ENCODE measurements at places on chromosomes 1 and 21. TPM values are rescaled to one million over a fixed set of nuclear protein-coding genes. Genes with fewer than 3 reads are reported as not detected.

GRCh38 chr1:177495878-177496277 lies 325.1 kb downstream of the BRINP2 start:
- H3K36me3 ChIP-seq = no peaks in the 10 kb centered on the region
- H3K4me1 ChIP-seq = no peaks in the 10 kb centered on the region
- H3K27ac ChIP-seq = no peak overlapping the region
- H3K27me3 ChIP-seq = no peaks in the 10 kb centered on the region

TRIM45 gene
- polyA plus RNA-seq = 0.06 TPM

- no peak for DNase-seq
- H3K36me3 ChIP-seq = no peaks in the 10 kb centered on the region
- no peak overlapping the region for H3K4me3 ChIP-seq
- H3K27me3 ChIP-seq = no peaks in the 10 kb centered on the region
- H3K4me1 ChIP-seq = no peaks in the 10 kb centered on the region
Measured at GRCh38 chr21:40760821-40761220, 86.1 kb downstream of the DSCAM start.

- H3K27ac ChIP-seq = no peak overlapping the region
- no peak overlapping the region for H3K4me3 ChIP-seq
- DNase-seq = no peak
- no peaks in the 10 kb centered on the region for H3K4me1 ChIP-seq
- H3K27me3 ChIP-seq = peaks cover 7% of the 10 kb centered on the region
- no peaks in the 10 kb centered on the region for H3K36me3 ChIP-seq
Measured at GRCh38 chr1:34055818-34056217, 109.2 kb downstream of the CSMD2 start.

SAMD13 gene
- 0.48 TPM for polyA plus RNA-seq

HLX gene
- not detected for polyA plus RNA-seq

CDCA8 gene
- 2.4 TPM for polyA plus RNA-seq

DNA sequence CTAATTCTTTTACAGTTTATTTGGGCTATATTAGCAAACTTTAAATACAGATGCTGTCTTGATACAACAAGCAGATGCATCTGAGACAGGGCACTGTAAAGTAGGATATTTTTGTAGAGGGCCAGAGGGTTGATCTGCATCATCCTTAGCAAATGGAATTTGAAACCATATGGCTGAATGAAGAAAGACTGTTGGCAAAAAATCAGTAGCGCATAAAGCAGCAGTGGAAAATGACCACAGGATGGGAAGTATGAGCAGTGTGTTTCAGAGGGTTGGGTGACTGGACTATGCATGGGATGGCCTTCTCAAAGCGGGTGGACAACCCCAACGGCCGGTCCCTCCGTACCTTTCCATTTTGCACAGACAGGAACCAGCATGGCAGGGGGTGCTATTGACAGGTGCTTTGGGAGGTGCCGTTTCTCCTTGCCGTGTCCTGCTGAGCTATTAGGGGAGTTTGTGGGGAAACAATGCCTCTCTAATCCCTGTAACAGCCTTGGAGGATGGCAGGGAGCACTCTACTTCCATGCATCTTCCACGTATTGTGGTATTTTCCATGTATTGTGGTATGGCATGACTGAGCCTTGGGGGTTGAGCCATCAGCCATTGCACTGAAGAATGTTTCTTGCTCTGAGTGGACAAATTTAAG lies 5.9 kb downstream of the LRRC8B start:
- DNase-seq = no peak
- no peak overlapping the region for H3K27ac ChIP-seq
- peaks cover 44% of the 10 kb centered on the region for H3K4me1 ChIP-seq
- no peak overlapping the region for H3K4me3 ChIP-seq
- H3K36me3 ChIP-seq = no peaks in the 10 kb centered on the region
- no peaks in the 10 kb centered on the region for H3K27me3 ChIP-seq

- peak; percentile 33 for DNase-seq
- H3K4me1 ChIP-seq = peaks cover 83% of the 10 kb centered on the region
- peak overlapping the region; percentile 87 for H3K27ac ChIP-seq
- H3K4me3 ChIP-seq = peak overlapping the region; percentile 78
- no peaks in the 10 kb centered on the region for H3K36me3 ChIP-seq
Measured at GRCh38 chr1:36161641-36162531, 5.9 kb downstream of the MAP7D1 start.

- DNase-seq = no peak
- H3K4me3 ChIP-seq = no peak overlapping the region
- no peaks in the 10 kb centered on the region for H3K36me3 ChIP-seq
- no peak overlapping the region for H3K27ac ChIP-seq
- peaks cover 18% of the 10 kb centered on the region for H3K4me1 ChIP-seq
Measured at GRCh38 chr1:93815366-93816110, 63.5 kb downstream of the DNTTIP2 start.

DNA sequence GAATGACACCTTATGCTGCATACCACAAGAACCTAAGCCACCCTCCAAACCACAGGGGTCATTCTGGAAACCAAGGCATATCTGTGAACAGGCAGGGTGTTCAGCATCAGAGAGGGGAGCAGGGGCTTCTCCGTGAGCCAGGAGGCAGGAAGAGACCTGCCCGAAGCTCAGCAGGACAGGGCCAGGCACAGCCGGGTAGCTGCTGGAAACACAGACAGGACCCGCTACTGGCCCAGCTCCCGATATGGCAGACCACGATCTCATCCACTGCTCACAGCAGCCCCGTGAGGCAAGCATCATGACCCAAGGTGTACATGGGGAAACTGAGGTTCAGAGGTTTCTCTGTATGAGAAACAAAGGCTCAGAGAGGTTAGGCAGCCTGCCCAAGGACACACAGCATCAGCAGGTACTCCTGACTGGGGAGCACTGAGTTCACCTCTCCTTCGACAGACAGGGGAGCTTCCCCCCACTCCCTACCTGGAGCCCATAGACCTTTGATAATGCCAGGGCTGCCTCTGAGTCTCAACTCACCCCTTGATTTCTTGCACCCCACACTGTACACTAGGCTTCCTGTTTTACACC lies 317.7 kb downstream of the MATN1 start:
- no peak overlapping the region for H3K27ac ChIP-seq
- no peaks in the 10 kb centered on the region for H3K36me3 ChIP-seq
- H3K4me1 ChIP-seq = no peaks in the 10 kb centered on the region
- H3K27me3 ChIP-seq = no peaks in the 10 kb centered on the region

DNA sequence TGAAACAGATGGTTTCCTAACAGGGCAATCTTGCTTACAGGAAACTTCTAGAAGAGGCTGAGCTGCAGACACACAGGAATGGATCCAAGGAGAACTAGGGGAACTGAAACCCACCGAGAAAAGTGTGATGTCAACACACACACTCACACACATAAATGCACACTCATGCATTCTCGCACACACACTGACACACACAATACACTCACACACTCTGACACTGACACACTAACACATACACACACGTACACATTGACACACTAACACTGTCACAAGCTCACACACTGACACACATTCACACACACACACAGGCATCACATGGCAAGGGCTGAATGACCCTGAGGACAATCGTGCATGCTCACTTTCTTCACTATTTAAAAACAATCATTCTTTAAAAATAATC lies 142.7 kb downstream of the NPHP4 start:
- no peaks in the 10 kb centered on the region for H3K27me3 ChIP-seq
- no peak for DNase-seq
- H3K36me3 ChIP-seq = no peaks in the 10 kb centered on the region
- H3K27ac ChIP-seq = no peak overlapping the region
- no peaks in the 10 kb centered on the region for H3K4me1 ChIP-seq
- no peak overlapping the region for H3K4me3 ChIP-seq

- H3K27ac ChIP-seq = no peak overlapping the region
- no peaks in the 10 kb centered on the region for H3K36me3 ChIP-seq
- DNase-seq = no peak
- no peak overlapping the region for H3K4me3 ChIP-seq
Measured at GRCh38 chr1:164630626-164631396, 71.8 kb downstream of the PBX1 start.

GRCh38 chr1:7390604-7391000 lies 380.5 kb upstream of the VAMP3 start:
- H3K4me3 ChIP-seq = no peak overlapping the region
- no peaks in the 10 kb centered on the region for H3K4me1 ChIP-seq
- no peaks in the 10 kb centered on the region for H3K36me3 ChIP-seq
- H3K27me3 ChIP-seq = no peaks in the 10 kb centered on the region
- H3K27ac ChIP-seq = no peak overlapping the region

DNA sequence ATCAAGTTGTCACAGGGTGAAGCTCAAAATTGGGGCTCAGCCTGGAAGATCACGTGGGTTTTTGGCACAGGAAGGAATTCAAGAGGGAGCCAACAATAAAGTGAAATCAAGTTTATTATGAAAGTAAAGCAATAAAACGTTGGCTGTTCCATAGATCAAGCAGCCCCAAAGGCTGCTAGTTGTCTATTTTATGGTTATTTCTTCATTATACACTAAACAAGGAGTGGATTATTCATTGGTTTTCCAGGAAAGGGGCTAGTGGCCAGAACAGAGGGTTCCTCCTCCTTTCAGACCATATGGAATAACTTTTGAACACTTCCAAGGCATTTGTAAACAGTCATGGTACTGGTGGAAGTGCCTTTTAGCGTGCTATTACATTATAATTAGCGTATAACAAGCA lies 723.5 kb upstream of the ADAMTS5 start:
- H3K27ac ChIP-seq = no peak overlapping the region
- H3K36me3 ChIP-seq = no peaks in the 10 kb centered on the region
- no peaks in the 10 kb centered on the region for H3K4me1 ChIP-seq
- no peaks in the 10 kb centered on the region for H3K27me3 ChIP-seq
- no peak overlapping the region for H3K4me3 ChIP-seq

SFN gene
- polyA plus RNA-seq = not detected

DNA sequence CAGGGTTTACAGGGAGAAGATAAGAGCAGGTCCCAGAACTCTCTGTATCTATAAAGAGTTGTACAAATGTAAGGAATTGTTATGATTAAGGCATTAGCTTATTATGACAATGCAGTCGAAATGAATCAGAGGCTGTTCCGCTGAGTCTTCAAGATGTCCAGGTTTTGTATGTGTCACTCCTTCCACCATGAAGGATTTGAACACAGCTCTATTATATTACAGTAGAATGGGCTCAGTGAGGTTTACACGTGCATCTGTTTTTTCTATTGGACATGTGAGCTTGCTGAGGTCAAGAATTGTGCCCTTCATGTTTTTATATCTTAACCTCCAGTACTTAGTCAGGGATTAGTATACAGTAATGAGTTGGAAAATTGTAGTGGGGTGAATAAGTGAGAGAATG lies 86.3 kb downstream of the MPZL1 start:
- no peak overlapping the region for H3K4me3 ChIP-seq
- DNase-seq = no peak
- peaks cover 25% of the 10 kb centered on the region for H3K4me1 ChIP-seq
- H3K27me3 ChIP-seq = no peaks in the 10 kb centered on the region
- no peak overlapping the region for H3K27ac ChIP-seq

LYPD8 gene
- not detected for polyA plus RNA-seq

DNA sequence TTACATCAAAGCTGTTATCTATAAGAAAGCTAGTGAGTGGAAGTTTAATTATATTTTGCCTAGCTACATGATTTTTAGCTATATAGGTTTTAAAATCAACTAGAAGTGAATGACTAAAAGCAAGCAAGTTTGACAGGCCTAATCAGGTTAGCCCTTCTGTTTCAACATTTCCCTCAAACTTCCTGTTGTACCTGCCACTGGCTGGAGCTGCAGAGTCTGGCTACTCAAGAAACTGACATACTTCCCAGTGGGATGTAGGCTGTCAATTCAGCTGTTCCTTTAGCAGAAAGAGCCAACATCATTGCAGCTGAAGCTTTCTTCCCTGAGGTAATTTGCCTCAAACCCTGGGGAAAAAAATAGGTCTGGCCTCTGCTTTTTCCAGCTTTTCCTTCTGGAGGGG lies 87.1 kb upstream of the TNR start:
- no peak overlapping the region for H3K4me3 ChIP-seq
- DNase-seq = no peak
- H3K36me3 ChIP-seq = no peaks in the 10 kb centered on the region
- no peaks in the 10 kb centered on the region for H3K27me3 ChIP-seq
- H3K27ac ChIP-seq = no peak overlapping the region
- no peaks in the 10 kb centered on the region for H3K4me1 ChIP-seq

SPATA46 gene
- not detected for polyA plus RNA-seq

DHX9 gene
- polyA plus RNA-seq = 115 TPM

- H3K36me3 ChIP-seq = no peaks in the 10 kb centered on the region
- H3K4me3 ChIP-seq = no peak overlapping the region
- no peak for DNase-seq
- H3K4me1 ChIP-seq = no peaks in the 10 kb centered on the region
- H3K27ac ChIP-seq = no peak overlapping the region
- H3K27me3 ChIP-seq = no peaks in the 10 kb centered on the region
Measured at GRCh38 chr1:81876901-81877733, 76.4 kb downstream of the ADGRL2 start.

GRCh38 chr1:58919959-58920321 lies 136.1 kb upstream of the JUN start:
- peaks cover 15% of the 10 kb centered on the region for H3K4me1 ChIP-seq
- no peak overlapping the region for H3K27ac ChIP-seq
- no peak overlapping the region for H3K4me3 ChIP-seq
- DNase-seq = no peak

DNA sequence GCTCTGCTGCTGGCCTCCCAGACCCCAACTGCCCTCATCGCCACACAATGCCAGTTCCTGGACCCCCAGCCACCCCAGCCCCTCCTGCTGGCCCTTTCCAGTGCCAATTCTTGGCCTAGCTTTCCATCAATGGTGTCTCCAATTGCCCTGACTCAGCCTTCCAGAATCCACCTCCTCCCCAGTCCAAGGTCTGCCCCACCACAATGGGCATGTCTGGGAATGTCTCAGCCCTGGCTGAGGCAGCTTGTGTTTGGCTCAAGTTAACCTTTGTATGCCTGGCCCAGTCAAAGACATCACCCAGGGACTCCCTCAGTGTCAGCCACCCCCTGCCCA lies 16.4 kb downstream of the ALDH4A1 start:
- H3K4me3 ChIP-seq = no peak overlapping the region
- DNase-seq = no peak
- no peak overlapping the region for H3K27ac ChIP-seq
- no peaks in the 10 kb centered on the region for H3K27me3 ChIP-seq
- no peaks in the 10 kb centered on the region for H3K4me1 ChIP-seq
- no peaks in the 10 kb centered on the region for H3K36me3 ChIP-seq

- H3K4me3 ChIP-seq = no peak overlapping the region
- peaks cover 11% of the 10 kb centered on the region for H3K36me3 ChIP-seq
- H3K27me3 ChIP-seq = no peaks in the 10 kb centered on the region
- no peak for DNase-seq
Measured at GRCh38 chr1:154994269-154994587, 842 bp downstream of the LENEP start.

AGT gene
- not detected for polyA plus RNA-seq

OLFML2B gene
- not detected for polyA plus RNA-seq

RIPPLY3 gene
- not detected for polyA plus RNA-seq

DNA sequence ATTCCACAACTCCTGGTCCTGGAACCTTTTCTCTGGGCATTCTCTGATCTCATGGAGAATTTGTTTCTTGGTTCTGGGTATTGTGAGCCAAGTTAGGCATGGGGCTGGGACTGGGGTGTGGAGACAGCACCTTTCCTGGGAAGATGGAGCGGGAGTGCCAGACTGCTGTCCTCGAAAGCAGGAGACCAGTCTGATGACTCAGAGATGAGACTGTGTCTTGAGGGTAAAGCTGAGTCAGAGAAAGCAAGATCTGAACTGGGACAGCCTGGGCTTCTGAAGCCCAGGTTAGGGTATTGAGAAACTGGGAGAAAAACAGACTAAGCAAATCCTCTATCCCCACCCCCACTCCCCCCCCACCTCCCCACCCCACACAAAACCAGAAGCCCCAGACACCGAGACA lies 2.2 kb upstream of the KANK4 start:
- H3K27me3 ChIP-seq = peaks cover 10% of the 10 kb centered on the region
- no peak overlapping the region for H3K4me3 ChIP-seq
- DNase-seq = no peak
- no peaks in the 10 kb centered on the region for H3K36me3 ChIP-seq
- H3K27ac ChIP-seq = no peak overlapping the region

- no peak for DNase-seq
- H3K27me3 ChIP-seq = peaks cover 6% of the 10 kb centered on the region
- H3K36me3 ChIP-seq = no peaks in the 10 kb centered on the region
- no peaks in the 10 kb centered on the region for H3K4me1 ChIP-seq
- peak overlapping the region; percentile 49 for H3K4me3 ChIP-seq
Measured at GRCh38 chr21:25790122-25790877, 55.5 kb downstream of the GABPA start.

GJA8 gene
- not detected for polyA plus RNA-seq
